AG10803 (cell line): ENCODE measurements at places on chromosomes 7 and 10.

DNA sequence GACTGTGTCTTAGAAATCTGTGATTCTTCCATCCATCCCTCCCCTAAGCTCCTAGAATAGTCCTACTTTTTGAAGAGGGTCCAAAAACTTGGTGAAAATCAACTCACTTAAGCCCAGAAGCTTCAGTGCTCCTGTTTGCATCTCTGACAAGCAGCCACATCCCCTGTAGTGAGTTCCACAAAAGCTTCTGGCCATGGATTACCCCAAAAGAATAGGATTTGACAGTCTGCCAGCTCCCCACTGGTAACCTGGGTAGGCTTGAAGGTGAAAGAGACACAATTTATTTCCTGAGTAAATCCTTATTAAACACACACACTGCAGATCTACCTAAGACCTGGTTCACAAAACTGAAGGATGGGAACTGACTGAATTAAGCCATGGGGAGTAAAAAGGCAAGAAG, 46.5 kb downstream of the LGI1 start:
- no peak for DNase-seq

DNA sequence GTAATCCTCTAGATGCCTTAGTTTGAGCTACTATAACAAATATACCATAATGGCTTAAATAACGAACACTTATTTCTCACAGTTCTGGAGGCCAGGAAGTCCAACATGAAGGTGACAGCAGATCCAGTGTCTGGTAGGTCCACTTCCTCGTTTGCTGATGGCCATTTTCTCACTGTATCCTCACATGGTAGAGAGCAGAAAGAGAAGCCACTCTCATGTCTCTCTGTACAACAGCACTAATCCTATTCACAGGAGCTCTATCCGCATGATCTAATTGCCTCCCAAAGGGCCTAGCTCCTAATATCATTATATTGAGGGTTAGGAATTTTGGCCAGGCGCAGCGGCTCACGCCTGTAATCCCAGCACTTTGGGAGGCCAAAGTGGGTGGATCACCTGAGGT, 10.2 kb downstream of the HIBADH start:
- no peak for DNase-seq

DNA sequence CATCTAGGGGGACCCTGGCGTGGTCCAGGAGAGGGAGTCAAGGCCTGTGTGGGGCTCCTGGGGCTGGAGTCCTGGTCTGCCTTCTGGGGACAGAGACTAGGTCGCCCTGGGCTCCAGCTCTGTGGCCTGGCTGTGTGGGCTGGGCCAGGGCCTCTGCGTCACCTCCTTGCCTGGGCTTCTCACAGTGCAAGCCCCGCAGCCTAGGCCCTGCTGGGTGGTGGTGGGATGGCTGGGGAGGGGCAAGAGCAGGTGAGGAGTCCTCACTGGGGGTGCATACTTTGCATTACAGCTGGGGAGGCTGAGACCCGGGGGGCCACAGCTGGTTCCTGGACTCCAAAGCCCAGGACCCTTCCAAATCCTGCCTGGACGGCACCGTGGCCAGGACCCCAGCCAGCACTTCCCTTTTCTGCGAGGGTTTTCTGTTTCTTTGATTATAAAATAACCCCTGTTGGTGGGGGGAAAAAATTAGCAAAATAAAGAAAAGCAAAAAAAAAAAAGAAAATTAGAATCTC, 23.5 kb downstream of the PWWP2B start:
- DNase-seq = no peak

DNA sequence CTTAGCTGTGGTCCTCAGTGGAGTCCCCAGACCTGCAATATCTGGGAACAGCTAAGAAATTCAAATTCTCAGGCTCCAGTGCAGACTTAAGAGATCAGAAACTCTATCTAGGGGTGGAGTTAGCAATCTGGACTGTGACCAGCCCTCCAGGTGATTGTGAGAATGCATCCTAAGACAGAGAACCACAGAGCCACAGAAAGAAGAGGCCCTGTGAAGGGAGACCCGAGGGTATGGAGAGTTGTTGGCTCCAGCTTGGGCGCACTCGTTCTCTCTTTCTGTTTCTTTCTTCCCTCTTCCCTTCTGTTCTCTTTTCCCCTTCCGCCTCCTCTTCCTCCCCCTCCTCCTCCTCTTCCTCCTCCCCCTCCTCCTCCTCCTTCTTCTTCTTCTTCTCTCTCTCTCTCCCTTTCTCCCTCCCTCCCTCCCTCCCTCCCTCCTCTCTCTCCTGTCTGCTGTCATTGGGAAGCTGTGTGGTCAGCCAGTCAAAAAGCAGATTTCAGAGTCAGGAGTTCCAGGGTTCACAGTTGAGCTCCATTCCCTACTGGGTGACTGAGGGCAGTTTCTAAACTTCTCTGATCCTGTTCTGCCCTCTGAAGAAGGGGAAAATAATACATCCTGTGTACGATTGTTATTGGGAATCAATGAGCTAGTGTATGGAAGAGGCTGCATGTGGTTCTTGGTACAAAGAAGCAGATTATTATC, 62.1 kb upstream of the STEAP1B start:
- peak; percentile 50 for DNase-seq

DNA sequence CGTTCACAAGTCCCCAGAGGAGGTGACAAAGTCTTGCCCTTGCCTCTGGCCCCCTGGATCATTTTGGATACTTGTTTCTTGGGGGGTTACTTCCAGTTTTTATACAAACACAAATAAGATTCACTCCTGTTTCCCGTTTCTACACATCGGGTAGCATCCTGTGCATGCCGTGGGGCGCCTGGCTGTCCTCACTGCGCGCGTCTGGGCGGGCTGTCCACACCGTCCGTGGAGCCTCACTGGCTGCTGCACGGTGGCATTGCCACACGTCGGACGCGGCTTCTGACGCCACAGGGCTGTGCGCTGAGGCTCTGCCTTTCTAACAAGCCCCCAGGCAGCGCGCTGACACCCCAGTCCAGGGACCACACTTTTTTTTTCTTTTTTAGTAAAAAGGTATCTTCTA, 18.4 kb downstream of the BNIP3 start:
- no peak for DNase-seq

DNA sequence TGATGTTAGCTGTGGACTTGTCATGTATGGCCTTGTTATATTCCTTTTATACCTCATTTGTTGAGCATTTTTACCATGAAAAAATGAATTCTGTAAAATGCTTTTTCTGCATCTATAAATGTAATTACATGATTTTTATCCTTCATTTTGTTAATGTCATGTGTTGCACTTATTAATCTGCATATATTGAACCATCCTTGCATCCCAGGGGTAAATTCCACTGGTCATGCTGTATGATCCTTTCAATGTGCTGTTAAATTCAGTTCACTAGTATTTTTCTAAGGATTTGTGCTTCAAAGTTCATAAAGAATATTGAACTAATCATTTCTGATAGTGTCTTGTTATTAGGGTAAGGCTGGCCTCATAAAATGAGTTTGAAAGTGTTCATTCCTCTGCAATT, 31.9 kb upstream of the AHR start:
- DNase-seq = no peak

GRCh38 chr10:20871970-20872369, 25.1 kb downstream of the NEBL start:
- no peak for DNase-seq
